ENCODE measurements at places on chromosomes 1 and 21.

DNA sequence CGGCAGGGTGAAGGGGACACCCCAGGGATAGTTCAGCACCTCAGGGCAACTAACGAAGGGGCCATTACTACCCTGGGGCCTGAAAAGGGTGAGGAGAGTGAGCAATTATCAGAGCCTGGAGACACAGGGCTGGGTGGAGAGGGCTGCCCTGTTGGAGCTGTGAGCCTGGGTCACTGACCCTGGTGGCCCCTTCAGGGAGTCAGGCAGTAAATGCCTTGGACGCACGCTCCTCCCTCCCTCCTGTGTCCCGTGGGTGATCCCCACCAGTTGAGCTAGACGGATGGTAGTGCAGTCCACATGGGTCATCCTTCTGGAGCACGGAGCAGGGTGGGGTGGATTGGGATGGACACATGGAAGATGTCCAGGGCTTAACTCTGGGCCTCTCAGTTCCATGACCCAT lies 305.3 kb downstream of the PTPRU start:
- no peak for DNase-seq

DNA sequence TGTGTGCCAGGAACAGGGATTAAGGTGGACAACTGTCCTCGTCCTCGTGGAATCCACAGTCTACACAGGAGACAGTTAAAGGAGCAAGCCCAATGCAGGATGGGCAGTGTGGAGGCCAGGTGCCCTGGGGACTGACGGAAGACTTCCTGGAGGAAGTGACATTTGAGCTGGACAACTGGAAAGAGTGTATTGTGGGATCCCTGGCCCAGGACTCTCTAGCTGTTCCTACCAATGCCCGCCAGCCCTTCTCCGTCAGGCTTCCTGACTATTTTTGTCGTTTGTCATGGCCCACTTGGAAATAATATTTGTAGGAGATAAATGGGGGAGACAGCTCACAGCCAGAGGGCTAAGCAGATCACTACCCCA lies 235.3 kb downstream of the TOMM20 start:
- no peak for DNase-seq

DNA sequence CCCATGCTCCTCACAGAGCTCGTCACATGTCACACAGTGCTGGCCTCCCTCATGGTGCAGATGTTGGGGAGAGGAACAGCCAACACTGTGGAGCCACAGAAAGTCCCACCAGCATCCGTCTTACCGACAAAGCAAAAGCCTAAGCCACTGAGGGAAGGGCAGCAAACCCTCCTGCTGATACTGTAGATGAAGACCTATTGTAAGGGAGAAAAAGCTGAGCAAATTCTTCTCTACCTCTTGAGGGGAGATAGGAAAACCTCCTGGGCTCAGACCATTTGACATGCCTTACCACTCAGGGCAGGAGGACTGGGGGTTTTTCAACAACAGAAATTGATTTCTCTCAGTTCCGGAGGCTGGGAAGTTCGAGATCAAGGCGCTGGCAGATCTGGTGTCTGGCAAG lies 95.9 kb downstream of the WDR64 start:
- no peak for DNase-seq

GRCh38 chr1:228691926-228692325 lies 43.4 kb upstream of the RHOU start:
- peak; percentile 30 for DNase-seq

DNA sequence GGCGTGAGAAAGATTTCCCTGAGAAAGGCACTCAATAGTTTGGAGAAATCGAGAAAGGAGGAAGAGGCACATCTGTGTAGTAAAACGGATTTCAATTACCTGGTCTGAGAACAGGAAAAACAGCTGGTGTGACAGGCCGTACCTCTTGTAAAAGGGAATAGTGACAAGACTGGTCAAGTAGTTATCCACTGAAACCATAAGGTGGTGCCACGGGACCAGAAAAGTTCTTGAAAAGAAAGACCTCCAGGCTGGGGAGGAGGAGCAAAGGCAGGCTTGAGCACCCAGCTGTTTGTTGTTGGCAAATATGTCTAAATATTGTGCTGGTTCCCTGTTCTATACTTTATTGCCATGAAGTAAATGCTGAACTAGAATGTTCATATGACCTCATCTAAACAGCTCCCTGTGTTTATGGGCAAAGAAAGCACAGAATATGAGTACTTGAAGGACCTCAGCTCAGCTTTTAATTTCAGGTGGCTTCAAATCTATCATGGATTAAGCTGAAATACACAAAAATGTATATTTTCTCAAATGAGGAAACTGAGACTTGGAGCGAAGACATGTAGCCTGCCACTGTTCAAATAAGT lies 4.0 kb downstream of the HAO2 start:
- DNase-seq = peak; percentile 31

DNA sequence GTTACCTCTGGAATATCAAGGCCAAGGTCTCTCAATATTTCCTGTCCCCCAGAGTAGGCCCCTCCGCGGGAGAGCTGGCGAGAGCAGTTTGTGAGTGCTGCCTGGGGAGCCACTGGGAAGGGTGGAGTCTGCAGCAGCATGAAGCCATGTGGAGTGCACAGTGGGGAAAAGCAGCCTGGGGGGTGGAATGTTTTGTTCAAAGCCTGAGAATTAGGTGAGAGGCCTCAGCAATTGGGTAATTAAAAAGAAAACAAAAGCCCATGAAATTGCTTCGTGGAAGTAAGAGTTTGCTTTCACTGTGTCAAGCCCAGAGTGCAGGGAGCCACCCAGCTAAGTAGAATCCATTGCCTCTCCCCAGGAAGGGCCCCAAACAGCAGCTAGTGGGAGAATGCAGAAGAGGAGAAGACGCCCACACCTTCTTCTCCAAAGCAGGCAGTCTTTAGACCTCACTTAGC lies 30.2 kb upstream of the DISC1 start:
- DNase-seq = no peak

GRCh38 chr21:35048183-35048601 lies 910 bp downstream of the RUNX1 start:
- no peak for DNase-seq

- DNase-seq = no peak
Measured at GRCh38 chr1:168824418-168825065, 95.5 kb upstream of the DPT start.

DNA sequence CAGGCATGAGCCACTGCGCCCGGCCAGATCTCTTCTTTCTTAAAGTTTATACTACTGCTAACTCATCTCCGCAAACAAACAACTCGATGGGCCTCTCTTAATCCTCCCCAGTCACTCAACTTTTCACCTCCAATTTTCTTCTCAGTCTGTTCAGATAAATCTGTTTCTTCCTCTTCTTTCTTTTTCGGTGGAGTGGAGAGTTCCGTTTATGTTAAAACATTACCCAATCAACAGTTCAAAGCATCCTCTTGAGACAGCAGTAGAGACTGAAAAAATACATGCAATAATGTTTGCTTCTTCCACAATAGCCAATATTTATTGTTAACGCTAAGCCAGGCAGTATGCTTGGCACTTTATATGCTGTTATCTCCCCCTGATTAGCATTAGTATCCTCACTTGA lies 1.4 kb upstream of the ANKRD13C start:
- DNase-seq = no peak

DNA sequence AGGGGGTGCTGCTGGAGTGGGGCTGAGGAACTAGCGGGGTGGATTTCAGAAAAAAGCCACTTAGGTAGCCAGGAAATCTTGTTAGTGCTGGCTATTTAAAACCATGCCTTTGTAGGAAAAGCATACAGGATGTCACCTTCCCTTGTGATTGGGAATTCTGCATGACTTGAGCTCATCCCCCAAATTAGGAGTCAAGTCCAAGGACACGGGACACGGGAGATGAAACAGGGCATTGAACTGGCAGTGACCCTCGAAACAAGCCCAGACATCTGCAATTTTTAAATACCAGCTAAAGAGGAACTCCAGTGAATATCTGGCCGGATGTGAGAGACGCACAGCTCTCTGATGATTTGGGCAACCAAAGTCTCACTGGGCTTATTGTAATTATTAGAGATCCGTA lies 32.8 kb downstream of the C2CD2 start:
- no peak for DNase-seq

- no peak for DNase-seq
Measured at GRCh38 chr1:72670902-72671301, 388.6 kb upstream of the NEGR1 start.

DNA sequence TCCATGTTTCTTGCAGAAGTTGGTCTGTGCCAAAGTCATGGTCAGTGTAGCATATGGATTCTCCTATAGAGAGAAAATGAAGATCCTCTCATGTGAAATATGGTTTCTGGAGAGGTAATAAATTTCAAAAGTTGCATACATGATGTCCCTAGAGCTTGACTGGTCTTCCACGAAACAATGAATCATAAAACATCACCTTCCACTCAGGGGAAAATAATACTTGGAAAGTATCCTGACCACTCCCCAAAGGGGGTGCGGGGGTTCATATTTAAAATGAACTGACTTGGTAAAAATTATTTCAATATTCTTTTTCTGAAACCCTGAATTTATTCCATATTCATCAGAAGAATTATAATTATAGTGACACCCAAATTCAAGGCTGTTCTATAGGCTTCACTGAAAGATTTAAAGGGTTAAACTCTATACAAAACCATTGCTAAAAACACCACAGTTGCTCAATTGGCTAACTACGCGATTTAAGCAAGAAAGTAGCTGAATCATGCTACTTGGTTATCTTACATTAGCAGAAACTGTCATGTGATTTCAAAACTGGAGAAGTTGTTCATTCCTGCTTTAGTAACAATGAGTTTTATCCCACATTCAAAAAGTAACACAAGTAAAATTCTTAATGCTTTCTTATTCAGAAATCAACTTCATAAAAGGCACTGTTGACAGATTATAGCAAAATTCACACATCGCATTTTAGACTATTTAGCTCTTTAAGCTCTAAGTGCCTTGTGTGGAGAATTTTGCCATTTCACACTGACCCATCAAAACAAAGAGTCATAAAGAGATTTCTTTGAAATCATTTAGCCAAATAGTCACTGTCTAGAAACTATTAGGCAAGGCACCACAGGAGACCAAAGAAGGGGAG lies 5.3 kb downstream of the CREG1 start:
- DNase-seq = no peak

- no peak for DNase-seq
Measured at GRCh38 chr1:74753104-74753503, 20.2 kb downstream of the TYW3 start.

- DNase-seq = no peak
Measured at GRCh38 chr1:2472109-2472508, 4.0 kb upstream of the PLCH2 start.
